Activated naive CD4-positive, alpha-beta T cell (primary cell): ENCODE measurements at places on chromosomes 12 and 14.

DNA sequence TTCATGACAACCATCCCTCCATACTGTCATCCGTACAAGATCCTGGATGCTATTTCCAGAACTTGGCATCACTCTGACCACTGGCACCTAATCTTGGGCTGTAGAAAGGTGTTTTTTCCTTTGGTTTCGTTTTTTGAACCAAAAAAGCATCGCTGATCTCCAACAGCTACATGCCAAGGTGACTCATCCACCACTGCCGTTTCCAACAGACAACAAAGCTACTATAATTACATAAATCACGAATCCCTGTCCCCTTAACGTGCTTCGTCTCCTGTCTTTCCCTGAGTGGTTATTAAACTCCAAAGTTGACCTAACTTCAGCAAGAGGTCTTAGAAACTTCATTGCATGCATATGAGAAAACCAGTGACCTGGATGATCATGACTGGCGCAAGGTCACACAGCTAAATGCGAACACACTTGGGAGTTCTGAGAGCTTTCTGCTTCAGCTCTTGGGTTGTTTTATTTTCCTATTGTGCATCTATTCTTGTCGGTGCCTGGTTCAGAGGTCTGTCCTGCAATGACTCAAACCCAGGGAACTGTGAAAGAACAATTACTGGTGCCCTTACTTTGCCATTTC, 99.9 kb downstream of the PPM1H start:
- DNase-seq = no peak

DNA sequence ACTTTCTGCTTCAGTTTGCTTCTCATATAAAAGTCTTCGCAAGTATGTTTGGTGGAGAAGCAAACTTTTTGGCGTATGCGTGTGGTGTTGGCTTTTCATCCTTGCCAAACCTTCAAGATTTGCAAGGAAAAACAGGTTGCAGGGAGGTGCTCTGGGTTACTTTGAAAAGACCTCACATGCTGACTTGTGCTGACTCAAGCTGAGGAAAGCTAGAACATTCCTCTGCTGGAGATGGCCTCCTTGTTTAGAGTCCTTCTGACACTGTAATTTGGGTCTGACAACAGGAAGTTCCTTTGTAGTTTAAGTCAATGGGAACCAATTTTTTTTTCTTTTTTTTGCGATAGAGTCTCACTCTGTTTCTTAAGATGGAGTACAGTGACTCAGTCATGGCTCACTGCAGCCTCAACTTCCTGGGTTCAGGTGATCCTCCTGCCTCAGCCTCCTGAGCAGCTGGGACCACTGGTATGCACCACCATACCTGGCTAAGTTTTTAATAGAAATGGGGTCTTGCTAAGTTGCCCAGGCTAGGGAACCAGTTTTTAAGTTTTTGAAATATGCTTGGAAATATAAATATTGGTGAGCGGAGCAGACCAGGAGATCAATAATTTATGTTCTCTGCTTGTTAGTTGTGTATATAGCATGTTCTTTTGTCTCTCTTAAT, 2.6 kb upstream of the ACACB start:
- DNase-seq = no peak

GRCh38 chr12:127809275-127809674, 457.7 kb upstream of the TMEM132C start:
- DNase-seq = no peak

GRCh38 chr14:83863042-83863774, 1666.7 kb upstream of the FLRT2 start:
- no peak for DNase-seq

DNA sequence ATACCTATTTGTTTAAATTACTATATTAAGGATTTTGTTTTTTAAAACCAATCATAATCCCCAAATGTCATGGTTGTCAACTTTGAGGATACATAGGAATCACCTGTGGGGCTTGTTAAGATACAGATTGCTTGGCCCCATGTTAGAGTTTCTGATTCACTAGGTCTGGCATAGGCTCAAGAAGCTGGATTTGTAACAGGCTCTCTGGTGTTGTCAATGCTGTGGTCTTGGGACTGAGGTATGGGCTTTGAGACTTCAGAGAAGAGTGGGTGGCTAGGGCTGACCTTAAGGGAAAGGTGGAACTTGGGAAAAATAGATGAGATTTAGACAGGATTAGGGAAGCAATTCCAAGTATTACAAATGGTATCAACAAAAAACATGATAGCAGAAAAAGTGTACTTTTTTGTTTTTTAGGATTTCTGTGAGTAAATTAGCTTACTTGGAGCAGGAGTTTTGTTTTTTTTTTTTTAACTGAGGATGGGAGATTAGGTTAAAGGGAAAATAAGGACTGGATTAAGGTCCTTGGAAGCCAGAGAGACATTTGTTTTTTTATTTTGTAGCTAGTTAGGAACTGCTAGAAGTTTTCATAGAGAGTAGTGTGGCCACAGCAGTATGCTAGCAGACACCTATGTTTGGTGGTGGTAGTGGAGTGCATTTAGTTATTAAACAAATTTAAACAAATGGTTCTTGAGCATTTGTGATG, 88.6 kb downstream of the RAD51B start:
- no peak for DNase-seq

- DNase-seq = no peak
Observed at GRCh38 chr12:12531194-12531593, 31.5 kb downstream of the DUSP16 start.
